Stimulated activated CD8-positive, alpha-beta memory T cell treated with anti-CD3 and anti-CD28 coated beads, Interleukin-2, amount 100 ng/mL, for 1 hour (primary cell): ENCODE measurements at places on chromosomes 3 and 15.

GRCh38 chr3:193560870-193561269, 6.2 kb upstream of the ATP13A4 start:
- no peak for DNase-seq

- DNase-seq: no peak
Observed at GRCh38 chr15:59160880-59161593, 45.6 kb upstream of the LDHAL6B start.

DNA sequence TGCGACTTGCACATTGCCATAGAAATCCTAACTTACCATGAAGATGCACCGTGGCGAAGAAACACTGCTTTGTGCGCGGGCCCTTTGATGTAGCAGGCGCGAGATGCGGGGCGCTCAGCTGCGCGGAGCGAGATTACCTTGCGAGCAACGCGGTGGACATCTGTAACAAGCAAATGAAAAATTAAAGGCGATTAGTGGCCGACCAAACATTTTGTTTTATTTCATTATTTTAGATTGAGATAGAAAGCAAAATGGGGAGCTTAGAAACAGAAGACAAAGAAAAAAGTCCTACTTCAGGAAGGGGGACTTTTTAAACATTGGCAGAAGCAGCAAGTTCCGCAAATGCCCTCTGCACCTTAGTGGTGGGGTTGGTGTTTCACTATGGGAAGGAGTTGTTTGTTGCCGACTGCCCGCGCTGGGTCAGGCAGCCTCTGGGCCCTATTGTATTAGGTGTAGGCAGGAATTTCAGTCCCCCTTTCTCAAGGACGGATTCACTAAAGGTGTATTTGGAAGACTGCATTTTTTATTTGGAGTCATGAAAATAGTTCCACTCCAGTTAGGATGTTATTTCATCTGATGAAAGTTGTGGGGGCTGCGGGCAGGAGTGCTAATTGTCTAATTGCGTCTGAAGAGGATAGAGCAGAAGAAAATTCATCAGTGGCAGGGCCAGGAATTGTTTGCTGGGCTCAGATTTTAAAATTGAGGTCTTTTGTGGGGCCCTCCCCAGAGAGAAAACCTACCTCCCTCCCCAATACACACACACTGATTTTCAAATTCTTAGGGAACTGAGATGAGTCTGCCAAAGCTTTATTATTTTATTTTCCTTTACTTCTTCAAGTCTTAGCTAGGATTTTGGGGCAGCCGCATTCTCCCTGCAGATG, 17.4 kb downstream of the ZIC4 start:
- no peak for DNase-seq

GRCh38 chr3:191217301-191217700, 18.3 kb downstream of the OSTN start:
- DNase-seq: no peak

DNA sequence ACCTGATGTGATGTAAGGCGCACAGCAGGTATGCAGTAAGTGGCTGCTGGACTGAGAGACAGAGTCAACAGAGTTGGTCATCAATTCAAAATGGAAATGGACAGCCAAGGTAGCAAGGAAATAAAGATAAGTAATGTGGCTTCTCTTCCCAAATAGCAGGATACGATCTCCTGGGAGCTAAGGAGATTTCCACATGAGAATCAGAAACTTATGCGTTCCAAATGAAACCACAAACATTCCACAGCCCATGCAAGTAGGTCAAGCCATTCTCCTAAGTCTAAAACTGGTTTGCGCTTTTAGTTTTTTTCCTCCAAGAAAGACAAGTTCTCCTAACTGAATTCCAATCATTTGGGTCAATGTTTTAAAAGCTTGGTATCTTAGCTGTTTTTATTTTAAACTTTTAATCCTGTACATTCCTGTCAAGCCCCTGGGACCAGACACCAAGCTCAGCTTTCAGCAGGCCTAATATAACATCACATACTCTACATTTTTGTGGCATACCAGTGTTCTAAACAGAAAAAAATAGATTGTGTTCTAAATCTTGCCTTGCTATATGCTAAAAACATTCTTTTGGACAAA, 73.7 kb upstream of the TSPAN3 start:
- no peak for DNase-seq

DNA sequence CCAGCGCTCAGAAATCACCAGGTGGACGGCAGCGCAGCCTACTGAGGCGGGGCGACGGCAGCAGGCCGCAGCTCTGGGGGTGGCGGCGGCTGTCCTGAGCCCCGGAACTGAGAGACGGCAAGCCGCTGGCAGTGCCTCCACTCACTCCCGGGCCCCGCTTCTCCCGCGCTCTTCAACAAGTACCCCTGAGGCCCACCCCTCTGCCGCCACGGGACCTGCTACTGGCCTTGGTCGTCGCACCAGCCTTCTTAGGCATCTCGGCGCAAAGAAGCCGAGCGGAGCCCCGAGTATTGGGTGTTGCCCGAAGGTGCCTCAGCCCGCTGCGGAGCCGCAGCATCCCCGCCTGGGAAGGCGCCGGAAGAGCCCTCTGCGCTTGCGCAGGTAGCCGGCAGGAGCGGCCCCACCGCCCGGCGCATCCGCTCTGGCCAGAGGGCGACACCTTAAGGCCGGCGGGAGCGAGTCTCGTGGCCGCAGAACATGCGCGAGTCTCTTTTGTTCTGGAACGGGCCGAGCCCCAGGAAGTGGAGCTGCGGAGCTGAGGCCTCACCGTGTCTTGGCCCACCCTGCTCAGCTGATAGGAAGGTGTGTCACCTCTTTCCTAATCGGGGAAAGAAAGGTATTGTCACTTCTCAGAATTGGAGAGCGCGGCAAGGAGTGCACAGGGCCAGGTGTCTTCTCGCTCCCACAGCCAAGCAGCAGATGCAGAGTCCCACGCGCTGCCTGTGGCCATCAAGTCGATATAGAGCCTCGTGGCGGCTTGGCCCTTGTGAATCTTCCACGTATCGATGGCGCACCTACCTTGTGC, at the start of gene C15orf40:
TSS of gene C15orf40 (minus strand) at position 369 of the 805 bp plus-strand sequence. CDS start at position 337, 32 bp downstream.
- peak; percentile 71 for DNase-seq

DNA sequence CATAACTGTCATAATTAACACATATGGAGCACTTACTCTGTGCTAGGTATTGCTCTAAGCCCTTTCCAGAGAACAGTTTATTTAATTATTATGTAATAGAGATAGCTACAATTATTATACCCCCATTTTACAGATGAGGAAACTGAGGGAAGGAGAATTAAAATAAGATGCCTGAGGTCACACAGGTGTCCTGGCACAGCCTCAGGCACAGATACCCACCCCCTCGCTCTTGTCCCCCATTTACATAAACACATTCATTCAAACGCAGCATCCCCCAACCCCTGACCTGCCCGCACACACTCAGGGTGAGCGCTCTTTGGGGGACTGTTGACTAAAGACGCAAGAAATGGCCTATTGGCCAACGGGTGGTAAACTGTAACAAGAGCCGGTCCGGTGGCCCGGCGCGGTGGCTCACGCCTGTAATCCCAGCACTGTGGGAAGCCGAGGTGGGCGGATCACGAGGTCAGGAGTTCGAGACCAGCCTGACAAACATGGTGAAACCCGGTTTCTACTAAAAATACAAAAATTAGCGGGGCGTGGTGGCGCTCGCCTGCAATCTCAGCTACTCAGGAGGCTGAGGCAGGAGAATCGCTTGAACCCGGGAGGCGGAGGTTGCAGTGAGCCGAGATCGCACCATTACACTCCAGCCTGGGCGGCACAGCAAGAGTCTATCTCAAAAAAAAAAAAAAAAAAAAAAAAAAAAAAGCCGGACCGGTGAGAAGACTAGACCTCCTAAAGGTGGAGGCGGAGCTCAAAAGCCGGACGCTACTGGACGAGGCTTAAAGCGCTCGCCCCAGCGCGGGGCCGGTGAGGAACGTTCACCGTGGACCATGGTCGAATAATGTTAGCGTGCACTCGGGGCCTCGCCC, 1.9 kb upstream of the ISL2 start:
- DNase-seq: no peak

GRCh38 chr3:190597291-190597690, 83.4 kb downstream of the IL1RAP start:
- DNase-seq: no peak

DNA sequence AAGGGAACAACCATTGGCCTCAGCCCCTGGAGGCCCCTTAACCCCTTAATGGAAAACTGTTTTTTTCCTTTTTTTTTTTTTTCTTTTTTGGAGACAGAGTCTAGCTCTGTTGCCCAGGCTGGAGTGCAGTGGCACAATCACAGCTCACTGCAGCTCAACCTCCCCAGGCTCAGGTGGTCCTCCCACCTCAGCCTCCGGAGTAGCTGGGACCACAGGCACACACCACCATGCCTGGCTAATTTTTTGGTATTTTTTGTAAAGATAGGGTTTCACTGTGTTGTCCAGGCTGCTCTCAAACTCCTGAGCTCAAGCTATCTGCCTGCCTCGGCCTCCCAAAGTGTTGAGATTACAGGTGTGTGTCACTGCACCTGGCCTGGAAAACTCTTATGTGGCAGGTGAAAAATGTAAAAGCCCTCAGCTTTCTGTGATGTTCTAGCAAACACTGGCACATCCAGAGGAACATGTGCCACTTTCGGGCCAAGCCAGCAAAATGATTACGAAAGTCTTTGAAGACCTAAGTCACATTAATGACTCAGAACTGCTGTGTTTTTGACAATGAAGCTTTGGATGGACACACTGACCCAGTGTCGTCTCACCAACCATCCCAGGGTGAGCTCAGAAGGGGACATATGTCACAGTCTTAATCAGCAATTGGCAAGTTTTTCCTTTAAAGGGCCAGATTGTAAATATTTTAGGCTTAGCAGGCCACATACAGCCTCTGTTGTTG, 189.3 kb upstream of the TPM1 start:
- DNase-seq: no peak

DNA sequence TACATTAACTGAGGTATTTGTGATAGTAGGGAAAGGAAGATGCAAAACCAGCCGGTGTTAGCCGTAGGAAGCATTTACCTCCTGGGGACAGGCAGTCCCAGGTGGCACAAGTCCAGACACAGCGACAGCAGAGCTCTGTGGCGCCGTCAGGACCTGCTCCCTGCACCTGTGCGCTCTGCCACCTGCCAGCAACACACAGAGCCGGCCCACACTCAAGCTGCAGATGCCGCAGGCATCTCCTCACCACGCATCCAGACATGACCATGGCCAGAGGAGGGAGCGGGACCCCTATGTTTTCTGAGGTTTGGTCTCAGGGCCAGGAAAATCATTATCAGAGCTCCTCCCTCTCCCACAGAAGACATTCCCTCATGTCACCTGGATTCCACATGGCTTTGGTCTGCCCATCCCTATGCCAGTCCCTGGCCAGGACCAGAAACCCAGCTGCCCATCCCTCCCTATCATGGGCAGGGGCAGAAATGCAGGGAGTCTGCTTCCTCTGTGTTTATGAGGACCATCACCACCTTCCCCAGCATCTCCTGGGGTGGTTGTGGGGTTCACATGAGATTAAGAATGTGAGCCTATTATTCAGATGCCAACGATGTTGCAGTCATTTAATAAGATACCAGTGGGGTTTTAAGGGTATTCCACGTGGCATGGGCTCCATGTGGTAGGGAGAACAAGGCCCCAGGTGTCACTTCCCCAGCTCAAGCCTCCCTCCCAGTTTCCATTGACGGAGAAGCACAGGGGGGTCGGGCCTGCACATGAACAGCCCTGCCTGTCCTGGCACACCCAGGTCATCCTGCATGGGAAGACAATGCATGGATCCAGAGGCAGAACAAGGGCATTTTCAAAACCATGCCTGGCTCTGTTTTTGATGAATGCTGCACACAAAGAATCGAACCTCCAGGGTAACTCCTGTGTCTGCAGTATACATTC, 251.1 kb downstream of the OCA2 start:
- DNase-seq: no peak

- DNase-seq: no peak
Observed at GRCh38 chr3:38270606-38271005, 5.0 kb downstream of the SLC22A13 start.

GRCh38 chr15:95501865-95502264, 828.6 kb upstream of the NR2F2 start:
- no peak for DNase-seq

- DNase-seq: no peak
Observed at GRCh38 chr3:110576960-110577359, 494.7 kb upstream of the NECTIN3 start.

DNA sequence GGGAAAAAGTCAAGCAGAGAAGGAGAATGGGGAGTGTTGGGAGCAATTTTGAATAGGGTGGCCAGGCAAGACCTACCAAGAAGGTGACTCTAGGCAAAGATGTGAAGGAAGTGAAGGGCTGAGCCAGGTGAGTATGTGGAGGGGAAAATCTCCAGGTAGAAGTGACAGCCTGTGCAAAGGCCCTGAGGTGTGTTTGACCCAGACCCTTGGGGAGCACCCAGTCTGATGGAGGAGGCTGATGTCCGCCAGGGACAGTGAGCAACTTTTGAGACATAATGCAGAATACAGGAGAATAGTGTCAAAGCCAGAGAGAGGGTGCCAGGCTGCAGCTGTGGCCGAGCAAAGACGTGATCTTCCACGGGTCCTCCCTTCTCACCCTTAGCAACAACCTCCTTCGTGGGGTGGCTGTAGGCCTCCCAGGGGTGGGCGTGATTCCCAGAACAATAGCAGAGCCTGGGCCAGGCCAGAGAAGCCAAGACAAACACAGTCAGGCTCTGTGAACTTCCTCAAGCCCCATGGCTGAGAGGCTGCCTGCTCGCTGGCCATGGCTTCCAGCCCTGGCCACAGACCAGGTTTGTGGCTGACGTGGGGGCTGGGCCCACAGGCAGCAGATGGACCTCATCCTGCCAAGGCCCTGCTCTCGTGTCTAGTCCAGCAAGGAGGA, 58.1 kb downstream of the SLC6A6 start:
- DNase-seq: no peak

- peak; percentile 39 for DNase-seq
Observed at GRCh38 chr3:157239082-157239704, 79.2 kb upstream of the CCNL1 start.

DNA sequence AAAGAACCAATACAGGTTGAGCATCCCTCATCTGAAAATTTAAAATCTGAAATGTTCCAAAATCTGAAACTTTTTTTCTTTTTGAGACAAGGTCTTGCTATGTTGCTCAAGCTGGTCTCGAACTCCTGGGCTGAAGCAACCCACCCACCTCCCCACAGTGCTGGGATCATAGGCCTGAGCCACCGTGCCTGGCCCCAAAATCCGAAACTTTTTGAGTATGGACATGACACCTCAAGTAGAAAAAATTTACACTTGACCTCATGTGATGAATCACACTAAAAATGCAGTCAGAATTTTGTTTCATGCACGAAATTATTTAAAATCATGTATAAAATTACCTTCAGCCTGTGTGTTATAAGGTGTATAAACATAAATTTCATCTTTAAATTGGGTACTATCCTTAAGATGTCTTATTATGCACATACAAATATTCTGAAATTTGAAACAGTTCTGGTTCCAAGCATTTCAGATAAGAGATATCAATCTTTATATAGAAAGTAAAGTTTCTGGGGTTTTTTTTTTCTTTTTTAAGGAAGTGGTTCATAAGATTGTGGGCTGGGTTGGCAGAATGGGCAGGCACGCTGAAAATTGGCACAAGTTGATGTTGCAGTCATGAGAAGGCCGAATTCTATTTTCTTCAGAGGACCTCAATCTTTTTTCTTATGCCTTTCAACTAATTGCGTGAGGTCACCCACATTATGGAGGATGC, 72.5 kb downstream of the SPRED1 start:
- DNase-seq: no peak

- no peak for DNase-seq
Observed at GRCh38 chr15:62107571-62108121, 40.9 kb downstream of the C2CD4A start.
